ENCODE measurements at places on chromosomes 11 and 22. TPM values are rescaled to one million over a fixed set of nuclear protein-coding genes. Genes with fewer than 3 reads are reported as not detected.

NRGN gene
- 1.7 TPM for total RNA-seq

OR52E8 gene
- total RNA-seq: not detected

ANKK1 gene
- total RNA-seq: not detected

DNA sequence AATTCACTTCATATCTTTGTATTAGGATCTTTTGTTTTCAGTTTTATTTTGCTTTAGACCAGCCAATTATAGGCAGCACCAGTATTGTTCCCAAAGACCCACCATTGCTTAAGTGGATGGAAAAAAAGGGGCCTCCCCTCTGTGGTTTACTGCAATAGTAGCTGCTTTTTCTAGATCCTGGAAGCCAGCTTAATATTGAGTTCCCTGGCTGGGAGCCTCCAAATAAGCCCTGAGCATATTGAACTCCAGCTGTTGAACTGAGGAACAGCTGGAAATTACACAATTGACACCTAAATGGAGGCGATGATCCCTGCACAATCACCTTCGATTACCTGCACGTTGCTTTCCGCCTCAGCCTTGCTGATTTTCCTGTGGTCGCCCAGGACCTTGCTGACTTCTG lies 576.0 kb downstream of the SOX6 start:
- peaks cover 1% of the 10 kb centered on the region for H3K4me1 ChIP-seq
- H3K36me3 ChIP-seq: no peaks in the 10 kb centered on the region
- no peak for DNase-seq
- no peaks in the 10 kb centered on the region for H3K27me3 ChIP-seq
- no peak overlapping the region for H3K4me3 ChIP-seq

GRCh38 chr11:70848243-70848750 lies 404.1 kb downstream of the SHANK2 start:
- peaks cover 4% of the 10 kb centered on the region for H3K4me1 ChIP-seq
- no peaks in the 10 kb centered on the region for H3K27me3 ChIP-seq
- H3K4me3 ChIP-seq: no peak overlapping the region
- no peak for DNase-seq

DNA sequence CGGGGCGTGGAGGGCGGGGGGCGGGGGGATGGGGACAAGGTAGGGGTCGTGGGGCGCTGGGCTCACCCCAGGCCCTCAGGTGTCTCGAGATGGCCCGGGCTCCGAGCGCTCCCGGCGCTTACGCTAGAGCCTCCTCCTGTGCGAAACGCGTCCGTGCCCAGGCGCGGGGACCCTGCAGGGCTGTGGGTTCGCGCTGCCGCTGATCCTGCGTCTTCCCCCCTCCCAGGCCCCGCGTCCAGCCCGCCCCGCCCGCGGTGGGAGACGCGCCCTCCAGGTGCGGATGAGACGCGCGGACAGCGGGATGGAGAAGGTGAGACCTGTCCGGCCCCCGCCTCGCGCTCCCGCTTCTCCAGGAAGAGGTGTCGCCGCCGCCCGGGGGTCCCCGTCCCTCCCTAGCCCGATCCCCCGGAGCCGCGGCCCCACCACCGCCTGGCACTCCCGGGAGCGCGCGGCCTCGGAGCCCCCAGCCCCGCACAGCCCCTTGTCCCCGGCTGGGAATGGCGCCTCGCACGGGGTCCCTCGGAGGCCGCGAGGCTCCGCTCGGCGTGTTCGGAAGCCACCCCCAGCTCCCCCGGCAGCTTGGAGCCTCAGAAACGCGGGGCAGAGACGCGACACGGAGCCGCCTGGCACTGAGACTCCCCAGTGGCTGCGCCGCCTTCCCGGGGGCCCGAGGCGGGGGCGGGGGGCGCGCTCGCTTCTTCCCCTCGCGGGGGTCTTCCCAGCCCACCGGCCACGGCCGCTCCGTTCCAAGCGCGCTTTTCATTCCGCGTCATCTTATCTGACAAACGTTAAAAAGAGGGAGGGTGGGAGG lies 27.6 kb upstream of the TOLLIP start:
- peaks cover 29% of the 10 kb centered on the region for H3K4me1 ChIP-seq
- peak; percentile 92 for DNase-seq
- no peaks in the 10 kb centered on the region for H3K27me3 ChIP-seq
- peak overlapping the region; percentile 75 for H3K27ac ChIP-seq
- H3K36me3 ChIP-seq: no peaks in the 10 kb centered on the region

GRCh38 chr11:5288108-5288905 lies 13.4 kb downstream of the OR51B4 start:
- no peak for DNase-seq
- no peaks in the 10 kb centered on the region for H3K4me1 ChIP-seq
- H3K27ac ChIP-seq: no peak overlapping the region
- no peaks in the 10 kb centered on the region for H3K36me3 ChIP-seq

DNA sequence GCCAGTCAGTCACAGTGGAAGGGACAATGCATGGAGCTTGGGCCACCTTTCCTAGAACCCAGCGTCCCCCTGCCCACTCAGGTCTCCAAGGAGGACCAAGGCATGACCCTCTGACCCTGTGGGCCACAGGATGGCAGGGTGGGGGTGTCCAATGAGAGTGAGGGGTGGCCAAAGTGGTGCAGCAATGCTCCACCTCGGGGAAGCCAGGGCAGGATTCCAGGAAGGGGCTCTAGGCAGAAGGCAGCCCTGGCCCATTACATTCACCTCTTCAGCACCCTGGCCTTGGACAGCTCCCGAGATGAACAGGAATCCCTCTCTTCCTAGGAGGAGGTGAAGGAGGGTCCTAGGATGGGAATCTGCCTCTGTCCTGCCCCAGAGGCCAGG lies 597.5 kb downstream of the BRD1 start:
- H3K36me3 ChIP-seq: no peaks in the 10 kb centered on the region
- no peaks in the 10 kb centered on the region for H3K4me1 ChIP-seq
- no peak overlapping the region for H3K27ac ChIP-seq

DNA sequence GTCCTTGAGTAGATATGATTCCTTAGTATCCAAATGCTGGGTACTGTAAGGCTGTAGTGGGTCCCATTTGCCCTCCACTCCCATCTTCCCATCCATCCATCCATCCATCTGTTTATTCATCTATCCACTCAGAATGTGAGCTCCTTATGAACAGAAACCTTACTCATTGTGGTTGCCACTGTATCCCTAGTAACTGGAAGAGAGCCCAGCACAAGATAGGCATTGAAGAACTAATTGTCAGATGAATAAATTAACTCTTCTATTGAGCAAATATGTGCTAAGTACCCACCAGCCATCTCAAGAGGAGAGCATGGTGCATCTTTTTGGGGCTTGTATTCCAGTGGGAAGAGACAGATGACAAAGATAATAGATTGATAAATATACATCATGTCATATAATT lies 86.4 kb upstream of the SEZ6L start:
- H3K4me1 ChIP-seq: no peaks in the 10 kb centered on the region
- DNase-seq: no peak
- H3K4me3 ChIP-seq: no peak overlapping the region
- no peaks in the 10 kb centered on the region for H3K36me3 ChIP-seq
- peaks cover 48% of the 10 kb centered on the region for H3K27me3 ChIP-seq

DNA sequence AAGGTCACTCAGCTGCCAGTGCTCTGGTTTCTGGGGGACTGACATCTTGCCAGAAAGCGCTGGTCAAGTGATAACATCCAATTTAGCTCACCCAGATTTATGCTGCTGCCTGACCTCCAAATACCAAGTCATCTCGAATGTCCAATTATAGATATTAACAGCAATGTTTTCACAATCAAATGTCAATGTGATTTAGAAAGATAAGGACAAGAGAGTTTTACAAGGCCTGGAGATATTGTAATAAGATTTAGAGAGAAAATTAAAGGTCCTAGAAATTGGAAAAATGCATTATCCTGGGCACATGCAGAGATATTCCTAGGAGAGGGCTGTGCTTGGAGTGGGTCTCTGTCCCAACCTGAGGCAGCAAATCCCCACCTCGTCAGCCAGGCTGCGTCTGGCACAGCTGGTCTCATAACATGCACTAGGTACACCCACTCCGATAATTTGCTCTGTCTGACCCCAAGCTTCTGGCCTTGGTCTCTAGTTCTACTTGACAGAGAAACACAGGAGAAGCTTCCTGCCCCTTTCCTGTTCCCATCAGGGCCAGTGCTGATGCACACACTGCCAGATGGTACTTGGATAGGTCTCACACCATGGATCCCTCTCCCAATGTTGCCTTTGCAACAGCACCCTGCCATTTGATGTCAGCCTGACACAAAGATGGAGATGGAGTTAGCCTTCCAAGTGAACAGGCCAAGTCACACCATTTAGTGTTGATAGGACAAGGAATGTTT lies 28.6 kb downstream of the USH1C start:
- no peak overlapping the region for H3K27ac ChIP-seq
- no peaks in the 10 kb centered on the region for H3K36me3 ChIP-seq
- DNase-seq: no peak
- H3K27me3 ChIP-seq: no peaks in the 10 kb centered on the region

Measured in esophagus muscularis mucosa (tissue), 4 donors.